Colonic mucosa (tissue), 4 donors: ENCODE measurements at places on chromosomes 3 and 15. TPM values are rescaled to one million over a fixed set of nuclear protein-coding genes. Genes with fewer than 3 reads are reported as not detected.

The TAMM41 gene
- 12.7 TPM for total RNA-seq

The KLF15 gene
- total RNA-seq = 0.66 TPM

The TRPC1 gene
- 2.2 TPM for total RNA-seq

The RLBP1 gene
- not detected for total RNA-seq

DNA sequence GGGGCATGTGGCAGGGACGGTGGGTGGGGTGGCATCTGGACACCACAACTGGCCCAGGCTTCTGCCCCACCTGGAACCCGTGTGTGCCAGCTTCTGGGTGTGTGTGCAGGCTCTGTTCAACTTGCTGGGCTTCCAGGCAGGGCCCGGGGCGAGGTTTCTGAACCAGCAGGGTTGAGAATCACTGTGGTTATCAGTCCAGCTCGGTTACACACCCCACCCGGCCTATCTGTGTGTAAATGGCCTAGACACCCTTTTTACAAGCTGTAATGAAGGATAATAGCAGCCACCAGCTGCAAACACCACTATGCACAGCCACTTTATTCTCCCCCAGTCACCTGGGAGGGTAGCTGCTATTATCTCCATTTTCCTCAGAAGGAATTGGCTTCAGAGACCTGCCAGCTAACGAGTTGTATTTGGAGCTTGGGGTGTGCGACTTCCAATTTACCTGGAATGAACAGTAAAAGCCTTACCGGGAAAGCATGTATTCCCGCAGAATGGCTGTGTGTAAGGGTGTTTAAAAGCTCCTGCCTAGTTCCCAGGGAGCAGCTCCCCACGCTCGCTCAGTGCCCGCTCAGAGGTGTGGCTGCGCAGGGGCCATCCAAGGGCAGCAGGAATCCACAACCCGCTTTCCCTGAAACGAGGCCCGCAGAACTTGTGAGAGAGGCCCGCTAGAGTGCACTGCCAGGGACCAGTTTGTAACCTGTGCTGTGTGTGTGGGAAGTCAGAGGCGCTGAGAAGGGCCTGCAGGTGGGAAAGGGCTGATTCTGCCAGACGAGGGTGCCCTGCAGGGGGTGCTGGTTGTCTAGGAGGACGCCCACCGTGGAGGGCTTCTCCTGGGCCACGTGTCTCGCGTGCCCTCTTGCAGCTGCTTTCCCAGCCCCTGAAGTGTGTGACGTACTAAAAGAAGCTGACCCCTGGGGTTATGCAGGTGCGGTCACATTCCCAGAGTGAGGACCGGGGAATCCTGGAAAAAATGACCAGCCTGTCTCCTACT is 83.5 kb downstream of the C3orf70 start:
- DNase-seq = peak; percentile 87

DNA sequence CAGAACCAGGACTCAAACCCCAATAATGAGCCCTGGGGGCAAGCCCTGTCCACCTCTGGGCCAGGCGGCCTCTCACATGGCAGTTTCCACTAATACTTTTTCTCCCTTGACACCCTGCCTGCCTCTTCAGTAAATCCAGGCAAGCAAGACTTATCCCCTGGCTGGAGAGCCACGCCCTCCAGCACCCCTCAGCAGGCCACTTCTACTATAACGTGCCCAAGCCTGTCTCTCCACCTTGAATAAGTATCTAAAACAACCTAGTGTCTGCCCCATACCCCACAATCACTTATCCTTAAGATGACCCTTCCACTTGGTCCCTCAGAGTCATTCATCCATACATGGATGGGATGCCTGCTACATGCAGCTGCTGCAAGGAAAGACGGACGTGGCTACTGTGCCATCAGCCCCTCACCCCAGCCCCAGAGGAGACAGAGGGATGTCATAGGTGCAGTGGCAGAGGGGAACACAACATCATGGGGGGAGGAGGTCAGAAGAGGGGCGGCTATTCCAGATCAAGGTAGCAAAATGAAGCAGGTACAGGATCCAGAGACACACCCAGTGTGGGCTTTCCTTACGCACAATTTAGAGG is 63.4 kb downstream of the LRIG1 start:
- no peak for DNase-seq

- DNase-seq = no peak
Measured at GRCh38 chr3:150419076-150419868, 11.2 kb downstream of the TSC22D2 start.

- no peak for DNase-seq
Measured at GRCh38 chr15:26773917-26774316, 1.1 kb upstream of the GABRB3 start.

DNA sequence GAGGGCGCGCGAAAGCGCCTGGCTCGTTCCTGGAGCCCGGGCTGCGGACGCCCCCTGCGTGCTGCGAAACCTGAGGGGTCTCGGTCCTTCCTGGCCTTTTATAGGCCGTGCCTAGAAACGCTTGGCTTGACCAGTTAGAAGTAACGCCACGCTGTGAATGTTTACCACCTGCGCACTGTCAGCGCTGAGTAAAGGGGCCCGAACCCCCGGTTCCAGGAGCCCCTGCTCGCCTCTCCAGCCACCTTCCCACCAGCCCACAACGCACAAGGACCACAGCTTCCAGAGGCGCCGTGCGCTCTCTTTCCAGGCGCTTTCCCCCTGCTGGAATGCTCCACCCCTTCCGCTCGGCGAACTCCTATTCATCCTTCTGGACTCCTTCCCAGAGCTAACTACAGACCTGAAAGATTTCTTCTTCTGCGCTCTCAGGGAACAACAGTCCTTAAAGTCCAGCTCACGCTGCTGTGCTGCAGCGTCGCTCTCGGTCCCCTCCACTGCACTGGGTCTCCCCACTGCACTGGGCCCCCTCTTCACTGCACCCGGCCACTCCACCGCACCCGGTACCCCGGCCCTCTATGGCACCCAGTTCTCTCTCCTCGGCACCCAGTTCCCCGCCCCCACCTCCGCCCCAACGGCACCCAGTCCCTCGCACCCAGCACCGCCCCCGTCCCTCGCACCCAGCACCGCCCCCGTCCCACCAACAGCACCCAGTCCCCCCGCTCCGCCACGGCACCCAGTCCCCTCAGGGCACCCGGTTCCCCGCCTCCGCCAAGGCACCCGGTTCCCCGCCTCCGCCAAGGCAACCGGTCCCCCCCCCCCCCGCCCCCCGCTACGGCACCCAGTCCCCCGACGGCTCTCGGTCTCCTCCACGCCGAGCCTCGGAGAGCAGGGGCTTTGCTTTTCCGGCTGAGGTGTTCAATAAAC is 69.8 kb downstream of the SQOR start:
- DNase-seq = peak; percentile 73

- DNase-seq = no peak
Measured at GRCh38 chr3:151925876-151926275, 52.4 kb downstream of the SUCNR1 start.

DNA sequence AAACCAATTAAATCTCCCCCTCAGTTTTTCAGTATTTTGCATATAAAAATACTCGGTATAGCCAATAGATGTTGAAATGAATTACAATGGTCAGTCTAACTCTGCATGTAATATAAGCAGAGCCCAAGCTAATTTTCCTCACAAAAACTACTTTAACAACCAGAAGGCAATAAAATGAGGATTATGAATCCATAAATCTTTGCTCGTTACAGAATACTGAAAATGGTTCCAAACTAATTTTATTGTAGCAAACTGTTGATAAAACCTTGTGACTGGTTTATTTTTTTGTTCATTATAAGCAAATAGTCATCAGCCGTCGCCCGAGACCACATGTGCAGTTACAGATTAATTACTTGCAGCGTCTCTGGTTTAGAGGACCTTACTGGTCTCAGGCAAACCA is 183.2 kb downstream of the SSR3 start:
- no peak for DNase-seq

DNA sequence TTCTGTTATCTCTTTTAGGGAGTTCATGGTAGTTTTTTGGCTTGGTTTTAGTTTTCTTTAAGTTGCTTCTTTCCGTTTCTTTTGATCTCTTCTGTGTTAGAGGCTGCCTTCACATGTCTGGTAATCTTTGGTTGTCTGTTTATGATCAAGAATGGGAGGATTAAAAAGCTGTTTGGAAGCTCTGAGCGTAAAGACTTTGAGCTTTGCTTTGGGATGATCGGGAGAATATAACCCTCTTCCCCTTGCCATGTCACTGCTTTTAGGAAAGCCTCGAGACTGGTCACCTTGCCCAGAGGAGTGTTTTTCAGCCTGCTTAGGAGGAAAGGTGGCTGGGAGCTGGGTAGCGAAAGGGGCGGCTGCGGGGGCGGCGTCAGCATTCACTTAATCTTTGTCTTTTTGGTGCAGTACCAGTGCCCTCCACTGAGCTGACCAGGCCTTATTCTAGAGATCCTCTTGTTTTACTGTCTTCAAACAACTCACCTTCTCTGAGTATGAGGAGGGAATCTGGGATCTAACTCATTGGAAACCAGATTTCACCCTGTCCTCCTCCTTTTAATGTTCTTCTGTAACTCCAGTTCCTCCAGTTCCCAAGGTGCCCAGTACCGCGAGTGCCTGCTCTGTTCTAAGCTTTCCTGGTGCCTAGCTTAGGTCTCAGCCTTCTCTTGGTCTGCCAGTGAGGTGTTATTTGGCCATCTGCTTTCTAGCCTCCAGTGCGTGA is 15.5 kb downstream of the TATDN2 start:
- no peak for DNase-seq

- DNase-seq = no peak
Measured at GRCh38 chr3:30437171-30437601, 169.2 kb upstream of the TGFBR2 start.

- no peak for DNase-seq
Measured at GRCh38 chr3:126948980-126949535, 33.9 kb upstream of the PLXNA1 start.

DNA sequence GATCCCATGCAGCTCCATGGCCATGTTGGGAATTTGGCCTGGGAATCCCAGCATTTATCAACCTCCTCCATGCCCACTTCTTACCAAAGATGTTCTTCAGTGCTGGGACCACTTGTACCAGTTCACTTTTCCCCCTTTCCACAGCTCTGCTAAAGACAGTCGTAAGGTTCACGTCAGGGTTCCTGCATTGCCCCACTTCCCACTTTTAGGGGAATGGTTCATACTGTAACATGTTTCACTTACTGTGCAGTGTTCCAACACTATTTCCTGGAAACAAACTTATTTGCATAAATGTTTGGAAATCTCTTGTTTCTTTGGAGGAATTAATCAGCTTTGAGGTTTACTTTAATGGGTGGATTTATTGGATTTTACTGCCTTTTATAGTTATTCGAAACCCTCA is 17.0 kb downstream of the APH1B start:
- no peak for DNase-seq
